Small intestine (tissue), 16 donors: ENCODE measurements at places on chromosomes 1 and 21.
A peak's percentile ranks its signal among the peaks of the same experiment; 100 is the strongest.

DNA sequence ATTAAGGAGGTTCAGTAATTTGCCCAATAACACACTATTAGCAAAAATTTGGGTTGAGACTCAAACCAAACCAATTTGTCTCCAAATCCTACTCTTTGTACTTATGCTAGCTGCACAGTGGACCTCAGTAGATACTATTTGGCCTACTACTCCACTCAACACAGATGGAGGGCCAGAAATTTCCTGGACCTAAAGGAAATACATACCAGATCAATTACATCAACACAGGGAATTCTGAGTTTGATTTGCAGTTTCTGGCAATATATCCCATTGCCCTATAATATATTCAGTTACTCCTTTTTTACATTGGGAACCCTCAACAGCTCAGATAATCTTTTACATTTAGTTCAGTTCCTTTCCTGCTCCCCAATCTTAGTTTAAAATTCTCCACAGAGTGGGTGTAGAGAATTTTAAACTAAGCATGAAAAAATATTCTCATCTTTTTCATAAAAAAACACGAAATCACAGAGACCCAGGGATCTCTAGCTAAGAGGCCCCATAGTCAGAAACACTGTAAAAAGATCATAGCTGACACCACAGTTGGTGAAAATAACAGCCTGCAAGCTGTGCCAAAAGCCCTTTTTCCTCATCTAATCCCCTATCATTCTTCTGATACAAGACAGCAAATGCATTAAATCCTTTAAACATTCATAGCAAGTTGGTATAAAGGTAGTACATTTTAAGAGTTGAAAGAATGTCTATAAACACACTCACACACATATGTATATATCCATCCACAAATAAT, 317.7 kb upstream of the ESRRG start:
- DNase-seq = no peak

DNA sequence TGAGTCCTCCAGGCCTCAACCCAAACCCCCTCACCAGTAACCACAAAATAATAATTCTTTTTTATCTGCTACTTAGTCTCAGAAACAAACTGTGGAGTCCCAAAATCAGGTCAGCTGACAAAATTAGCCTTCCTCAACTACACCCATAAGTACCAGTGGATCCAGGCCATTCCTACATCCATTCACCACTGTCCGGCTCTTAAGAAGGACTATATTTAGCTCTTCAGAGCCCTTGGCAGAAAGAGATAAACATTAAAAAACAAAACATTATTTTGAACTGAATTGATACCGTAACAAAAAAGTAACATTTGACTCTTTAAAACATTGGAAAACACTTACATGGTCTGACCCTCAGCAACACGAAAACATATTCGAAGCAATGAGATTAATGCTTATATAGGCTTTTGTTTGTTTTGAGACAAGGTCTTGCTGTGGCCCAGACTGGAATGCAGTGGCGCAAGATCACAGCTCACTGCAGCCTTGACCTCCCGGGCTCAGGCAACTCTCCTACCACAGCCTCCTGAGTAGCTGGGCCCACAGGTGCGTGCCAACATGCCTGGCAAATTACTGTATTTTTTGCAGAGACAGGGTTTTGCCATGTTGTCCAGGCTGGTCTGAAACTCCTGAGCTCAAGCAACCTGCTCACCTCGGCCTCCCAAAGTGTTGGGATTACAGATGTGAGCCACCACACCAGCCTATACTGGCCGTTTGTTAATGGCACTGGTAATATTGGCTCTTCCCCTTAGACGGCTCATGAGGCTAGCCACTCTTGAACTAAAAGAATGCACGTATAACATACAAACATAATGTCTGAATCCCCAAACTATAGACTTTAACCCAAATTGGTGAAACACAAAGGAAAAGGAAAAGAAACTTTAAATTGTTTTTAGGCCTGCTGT, 330.7 kb downstream of the SMYD3 start:
- DNase-seq = no peak

GRCh38 chr1:210978316-210978973, 155.5 kb downstream of the KCNH1 start:
- DNase-seq = no peak

- no peak for DNase-seq
These were observed 39.4 kb upstream of the PPIH start for GRCh38 chr1:42618866-42619265.

- DNase-seq = no peak
These were observed 210.8 kb upstream of the CACYBP start for GRCh38 chr1:174788981-174789380.

DNA sequence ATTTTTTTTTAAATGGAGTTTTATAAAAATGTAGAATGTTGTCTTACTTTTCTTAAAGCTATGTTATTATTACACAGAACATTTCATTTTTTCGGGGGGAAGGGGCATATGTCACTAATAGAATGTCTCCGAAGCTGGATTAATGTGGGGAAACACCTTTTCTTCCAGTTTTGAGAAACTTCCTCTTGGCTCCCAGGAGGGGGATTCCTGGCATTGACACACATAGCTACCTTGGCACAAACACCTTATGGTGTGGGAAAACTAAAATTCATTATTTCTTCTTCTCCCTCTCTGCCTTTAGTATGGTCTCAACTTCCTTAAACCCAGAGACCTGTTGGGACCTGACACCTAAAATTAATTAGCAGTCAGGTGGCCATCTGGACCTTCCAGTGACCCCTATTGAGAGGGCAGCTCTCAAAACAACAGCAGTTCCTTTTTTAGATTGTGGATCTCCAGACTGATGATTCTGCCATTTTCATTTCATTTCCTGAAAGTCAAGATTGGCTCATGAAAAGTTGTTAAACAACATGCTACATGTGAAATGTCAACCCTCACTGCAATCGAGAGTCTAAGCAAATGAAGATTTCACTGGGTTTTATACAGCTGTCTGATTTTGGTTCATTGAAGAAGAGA, 70.1 kb upstream of the EDEM3 start:
- no peak for DNase-seq

DNA sequence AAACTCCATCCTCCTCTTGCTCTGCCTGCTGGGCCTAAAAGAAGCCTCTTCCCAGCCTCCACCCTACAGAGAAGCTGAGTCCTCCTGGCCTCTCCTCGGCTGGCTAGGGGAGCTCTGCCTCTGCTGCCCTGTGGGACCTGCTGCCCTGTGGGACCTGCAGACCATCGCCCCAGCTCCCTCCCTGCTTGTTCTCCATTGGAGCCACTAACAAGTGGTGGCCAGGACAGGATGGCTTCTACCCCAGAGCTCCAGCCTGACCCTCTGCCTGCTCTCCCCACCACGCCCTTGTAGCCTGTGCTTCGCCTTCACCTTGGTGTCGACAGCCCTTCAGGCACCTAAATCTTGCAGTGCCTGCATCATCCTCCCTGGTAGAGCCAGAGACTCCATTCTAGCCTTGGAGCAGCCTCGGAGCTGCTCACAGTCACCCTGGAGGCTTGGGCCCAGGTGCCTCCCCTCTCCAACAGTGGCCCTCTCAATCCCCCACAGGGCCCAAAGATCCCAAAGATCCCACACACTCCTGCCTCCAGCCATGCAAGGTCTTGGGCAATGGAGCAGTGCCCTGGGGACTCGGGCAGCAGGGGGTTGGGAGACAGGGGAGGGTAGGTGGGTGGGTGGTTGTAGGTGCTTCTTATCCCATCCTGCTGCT, 3.0 kb downstream of the EPS8L3 start:
- DNase-seq = no peak

DNA sequence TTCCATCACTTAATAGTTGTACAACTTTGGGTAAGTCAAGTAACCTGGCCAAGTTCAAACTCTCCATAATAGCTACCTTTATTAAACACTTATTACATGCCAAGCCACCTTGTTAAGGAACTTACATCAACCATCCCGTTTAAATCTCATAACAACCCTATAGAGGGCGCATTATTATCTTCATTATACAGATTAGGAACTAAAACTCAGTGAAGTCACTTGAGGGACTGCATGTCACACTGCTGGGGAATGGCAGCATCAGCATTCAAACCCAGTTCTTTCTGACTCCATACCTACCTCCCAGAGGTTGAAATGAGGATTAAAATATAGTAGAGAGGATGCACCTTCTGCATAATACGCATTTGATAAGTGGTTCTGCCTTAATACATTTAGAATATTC, 47.1 kb upstream of the PLA2G2C start:
- DNase-seq = peak; percentile 41

- DNase-seq = no peak
These were observed 38.8 kb downstream of the PGBD5 start for GRCh38 chr1:230387296-230387695.

DNA sequence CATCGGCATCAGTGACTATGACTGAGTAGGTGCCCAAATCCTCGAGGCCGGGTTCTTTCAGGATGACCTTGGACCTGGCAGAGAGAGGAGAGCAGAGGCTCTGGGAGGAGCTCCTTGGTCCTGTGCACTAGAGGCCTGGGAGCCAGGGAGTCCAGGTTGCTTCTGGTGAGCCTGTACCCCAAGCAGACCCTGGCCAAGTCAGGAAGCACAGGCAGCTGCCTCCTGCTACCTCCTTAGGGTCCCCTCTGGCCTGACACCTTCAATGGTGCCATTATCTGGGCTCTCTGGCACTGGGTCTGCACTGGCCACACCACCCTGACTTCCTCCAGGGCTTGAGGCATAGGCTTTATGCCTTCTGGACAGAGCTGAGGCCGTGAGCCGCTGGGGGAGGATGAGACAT, 37.7 kb downstream of the MYOM3 start:
- no peak for DNase-seq

DNA sequence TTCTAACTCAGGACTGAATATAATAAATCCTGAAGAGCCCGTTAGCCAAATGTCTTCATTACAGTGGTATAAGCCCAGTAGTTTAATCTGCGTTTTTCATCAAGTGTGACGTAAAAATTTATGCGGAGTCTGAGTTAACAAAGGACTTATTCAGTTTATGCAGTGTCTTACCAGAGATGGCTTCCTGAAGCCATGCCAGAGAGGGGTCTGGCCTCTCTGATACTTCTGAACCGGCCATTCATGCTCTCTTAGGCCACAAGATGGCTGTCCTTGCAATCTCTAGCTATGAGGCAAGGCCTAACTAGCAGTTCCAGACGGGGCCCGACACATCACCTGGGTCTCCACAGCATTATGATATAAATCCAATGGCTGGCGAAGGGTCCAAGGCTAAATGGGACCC, 101.4 kb downstream of the TEX35 start:
- no peak for DNase-seq

GRCh38 chr1:231194843-231195516, 33.1 kb downstream of the TRIM67 start:
- DNase-seq = peak; percentile 18

GRCh38 chr1:66273656-66274055, 260.3 kb upstream of the SGIP1 start:
- DNase-seq = no peak

GRCh38 chr21:44328242-44328895, 10.8 kb downstream of the CFAP410 start:
- no peak for DNase-seq

GRCh38 chr21:28738882-28739281, 253.8 kb downstream of the LTN1 start:
- DNase-seq = no peak

GRCh38 chr1:220827445-220828178, 40.9 kb downstream of the MTARC1 start:
- no peak for DNase-seq

- no peak for DNase-seq
These were observed 135.3 kb downstream of the BRINP2 start for GRCh38 chr1:177306019-177306415.

- no peak for DNase-seq
These were observed 15.9 kb upstream of the EPB41 start for GRCh38 chr1:28898405-28898881.

DNA sequence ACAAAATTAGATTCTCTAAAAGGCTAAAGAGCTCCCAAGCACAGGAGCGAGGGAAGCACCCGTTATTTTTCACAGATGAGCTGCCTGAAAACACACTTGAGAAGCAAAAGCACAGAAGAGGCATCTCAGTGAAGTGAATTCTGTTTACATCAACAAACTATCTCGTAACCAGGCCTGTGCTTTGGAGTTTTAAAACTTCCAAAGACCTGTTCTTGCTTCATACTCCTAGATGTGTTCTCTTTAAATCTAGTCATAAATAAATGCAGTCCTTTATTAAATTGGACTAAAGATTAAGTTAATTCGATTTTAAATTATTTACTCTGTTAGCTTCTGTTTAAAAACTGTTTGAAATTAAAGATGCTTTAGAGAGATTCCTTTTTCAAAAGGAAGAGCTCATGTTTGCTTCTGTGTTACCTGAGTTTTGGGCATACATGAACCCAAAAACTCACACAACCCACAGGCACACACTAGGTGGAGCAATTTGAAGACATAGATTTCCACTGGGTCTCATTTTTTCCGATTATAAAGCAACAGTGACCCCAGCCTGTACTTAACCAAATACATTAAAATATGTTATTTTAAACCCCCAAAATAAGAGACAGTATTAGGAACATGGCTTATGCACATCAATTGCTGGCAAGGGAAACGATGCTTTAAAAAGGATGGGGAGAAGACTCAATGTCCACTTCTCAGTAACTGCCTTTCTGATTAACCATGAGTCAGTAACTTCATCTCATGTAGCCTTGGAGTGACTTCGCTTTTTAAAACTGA, 648.2 kb downstream of the SMYD3 start:
- no peak for DNase-seq

DNA sequence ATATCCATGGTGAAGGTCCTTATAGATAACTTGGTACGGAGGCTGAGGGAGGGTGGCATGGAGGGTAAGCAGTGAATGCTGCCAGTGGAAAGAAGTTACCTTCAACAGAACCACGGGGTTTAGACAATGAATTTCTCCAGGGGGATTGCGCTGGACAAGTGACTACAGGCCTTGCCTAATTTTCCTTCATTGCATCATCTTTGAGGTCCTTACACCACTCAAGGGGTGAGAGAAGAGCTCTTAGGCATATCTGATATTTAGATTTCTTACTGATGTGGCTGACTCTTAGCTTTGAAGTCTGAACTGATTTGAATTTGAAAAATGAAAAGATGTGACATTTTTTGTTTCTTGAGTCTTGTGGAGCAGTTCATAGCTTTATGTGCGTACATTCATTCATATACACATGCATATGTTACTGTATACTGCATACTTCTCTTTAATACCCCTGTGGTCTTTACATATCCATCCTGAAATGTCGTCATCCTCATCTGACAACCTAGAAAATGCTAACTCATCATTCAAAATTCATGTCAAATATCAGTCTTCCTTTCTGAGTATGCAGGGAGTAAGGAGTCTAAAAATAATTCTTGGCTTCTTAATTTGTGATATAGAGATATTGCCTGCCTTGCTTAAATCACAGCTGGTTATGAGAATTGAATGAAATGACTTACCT, 63.6 kb downstream of the DNM3 start:
- no peak for DNase-seq

DNA sequence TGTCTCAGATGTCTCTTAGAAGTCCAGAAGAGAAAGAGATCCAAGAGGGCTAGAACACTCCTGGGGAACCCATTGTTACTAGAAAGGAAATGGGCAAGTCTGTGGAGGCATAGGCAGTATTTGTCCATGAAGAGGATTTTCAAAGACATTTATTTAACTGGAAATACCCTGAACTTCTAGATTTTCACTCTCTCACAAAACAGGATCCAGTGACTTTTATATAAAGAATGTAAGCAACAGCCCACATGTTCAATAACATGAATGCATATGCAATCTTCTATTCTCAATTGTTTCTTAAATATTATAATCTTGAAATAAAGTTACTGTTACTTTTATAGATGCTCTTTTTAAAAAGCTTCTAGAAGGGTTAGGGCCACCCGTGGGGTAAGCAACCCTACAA, 53.4 kb downstream of the TBX15 start:
- DNase-seq = no peak
